ENCODE measurements at places on chromosomes 11 and 22. TPM values are rescaled to one million over a fixed set of nuclear protein-coding genes. Genes with fewer than 3 reads are reported as not detected.

DNA sequence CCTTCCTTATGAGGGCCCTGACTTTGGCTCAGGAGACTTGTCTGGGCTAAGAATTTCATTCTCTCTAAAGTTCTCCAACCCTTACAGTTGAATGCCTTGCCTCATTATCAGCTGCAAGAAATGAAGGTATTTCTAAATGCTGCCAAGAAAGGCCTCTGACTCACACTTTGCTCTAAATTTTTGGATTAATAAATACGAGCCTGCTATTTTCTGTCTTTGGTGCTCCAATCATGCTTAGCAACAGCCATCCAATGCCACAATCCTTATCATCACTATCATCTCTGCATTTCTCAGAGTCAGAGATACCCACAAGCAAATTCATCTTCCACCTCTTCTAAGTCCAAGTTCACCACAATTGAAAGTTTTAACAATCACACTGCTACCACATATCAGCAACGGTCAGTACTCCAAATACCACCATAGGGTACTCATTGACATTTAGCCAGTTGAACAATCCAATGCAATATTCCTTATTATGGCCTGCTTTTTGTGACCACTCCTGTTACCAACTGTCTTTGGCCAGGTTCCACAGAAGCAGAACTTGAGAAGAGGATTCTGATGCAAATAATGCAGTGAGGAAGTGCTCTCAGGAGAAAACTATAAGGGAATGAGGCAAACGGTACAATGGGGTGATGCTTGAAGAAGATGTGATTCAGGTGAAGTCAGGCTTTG, 5.7 kb downstream of the PATE2 start:
- no peaks in the 10 kb centered on the region for H3K27me3 ChIP-seq
- no peaks in the 10 kb centered on the region for H3K4me1 ChIP-seq
- no peaks in the 10 kb centered on the region for H3K36me3 ChIP-seq
- H3K4me3 ChIP-seq = no peak overlapping the region

The UPK2 gene
- not detected for total RNA-seq

GRCh38 chr11:72579816-72580641, 94.2 kb downstream of the PDE2A start:
- no peak for DNase-seq
- H3K36me3 ChIP-seq = no peaks in the 10 kb centered on the region
- H3K27me3 ChIP-seq = no peaks in the 10 kb centered on the region
- no peak overlapping the region for H3K27ac ChIP-seq
- no peaks in the 10 kb centered on the region for H3K4me1 ChIP-seq

- no peak overlapping the region for H3K27ac ChIP-seq
- peak overlapping the region; percentile 32 for H3K4me3 ChIP-seq
- no peaks in the 10 kb centered on the region for H3K36me3 ChIP-seq
- H3K27me3 ChIP-seq = no peaks in the 10 kb centered on the region
- DNase-seq = peak; percentile 70
- H3K4me1 ChIP-seq = no peaks in the 10 kb centered on the region
These were observed 8.7 kb downstream of the PTH start for GRCh38 chr11:13486926-13487660.

DNA sequence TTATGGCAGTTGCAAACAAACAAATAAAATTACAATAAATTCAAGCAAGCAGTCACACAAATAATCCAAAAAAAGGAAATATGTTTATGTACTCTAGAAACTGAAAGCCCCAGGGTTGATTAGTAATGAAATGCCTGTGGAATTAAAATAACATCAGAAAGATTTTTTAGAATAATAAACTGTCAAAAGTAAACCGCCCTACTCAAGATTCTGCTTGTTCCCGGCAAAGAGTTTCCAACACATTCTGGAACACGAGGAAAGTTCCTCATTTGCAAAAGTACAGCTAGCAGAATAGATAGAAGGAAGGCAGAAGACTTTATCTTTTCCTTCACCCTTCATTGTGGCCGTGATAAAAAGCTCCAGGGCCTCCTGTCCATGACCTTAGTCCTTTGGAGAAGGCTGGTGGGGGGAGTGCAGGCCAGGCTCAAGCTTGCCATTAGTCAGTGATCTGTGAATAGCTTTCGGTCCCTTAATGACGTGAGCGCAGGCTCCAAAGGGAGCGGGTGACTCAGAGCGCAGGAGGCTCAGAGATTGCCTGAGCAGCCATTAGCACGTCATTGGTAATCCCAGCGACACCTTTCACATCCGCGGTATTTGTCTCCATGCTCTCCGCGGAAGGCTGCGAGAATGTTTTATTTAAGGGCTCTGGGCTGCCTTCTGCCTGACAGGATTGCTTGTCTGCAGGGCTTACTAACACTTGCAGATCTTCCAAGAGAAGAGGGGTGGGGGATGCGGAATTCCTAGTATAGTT, 458.3 kb downstream of the METTL15 start:
- no peaks in the 10 kb centered on the region for H3K27me3 ChIP-seq
- H3K36me3 ChIP-seq = no peaks in the 10 kb centered on the region
- no peak overlapping the region for H3K4me3 ChIP-seq
- H3K4me1 ChIP-seq = no peaks in the 10 kb centered on the region
- no peak overlapping the region for H3K27ac ChIP-seq
- peak; percentile 22 for DNase-seq

DNA sequence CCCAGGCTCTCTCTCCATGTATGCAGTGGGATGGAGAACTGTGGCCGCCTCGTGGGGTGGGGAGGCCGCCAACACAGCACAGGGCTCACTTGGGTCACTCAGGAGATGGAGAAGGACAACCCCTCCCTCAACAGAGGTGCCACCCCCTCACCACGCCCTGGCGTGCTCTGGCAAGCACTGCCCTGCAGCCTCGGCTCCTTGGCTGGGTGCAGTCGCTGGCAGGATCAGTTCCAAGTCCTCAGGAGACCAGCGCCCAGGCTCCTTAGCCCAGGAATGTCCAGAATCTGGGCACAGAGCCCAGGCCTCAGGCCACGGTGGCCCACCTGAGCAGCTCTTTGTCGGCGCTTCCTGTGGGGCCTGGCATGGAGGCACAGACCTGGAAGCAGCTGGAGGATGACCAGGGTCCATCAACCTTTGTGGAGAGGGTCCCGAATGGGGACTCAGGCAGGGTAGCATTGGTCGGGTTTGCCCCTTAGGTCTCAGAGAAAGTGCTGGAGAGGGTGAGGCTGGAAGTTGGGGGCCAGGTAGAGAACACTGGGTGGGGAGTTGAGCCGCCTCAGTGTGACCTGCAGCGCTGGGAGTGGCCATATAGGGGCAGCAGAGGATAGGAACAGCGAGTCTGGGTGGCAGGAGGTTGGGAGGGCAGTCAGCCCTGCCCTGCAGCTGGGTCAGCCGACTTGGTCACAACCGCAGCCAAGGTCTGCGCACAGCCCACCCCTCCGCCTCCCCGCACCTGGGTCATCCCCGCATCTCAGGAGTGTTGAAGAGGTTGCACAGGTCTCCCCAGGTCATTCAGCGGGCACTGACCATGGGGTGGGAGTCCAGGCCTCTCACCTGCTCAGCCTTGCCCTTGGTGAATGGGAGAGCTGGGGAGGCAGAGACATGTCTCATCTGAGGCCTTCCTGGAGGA, 8.2 kb downstream of the SUSD2 start:
- DNase-seq = peak; percentile 74
- no peaks in the 10 kb centered on the region for H3K4me1 ChIP-seq
- no peaks in the 10 kb centered on the region for H3K36me3 ChIP-seq
- H3K4me3 ChIP-seq = no peak overlapping the region

- H3K4me3 ChIP-seq = no peak overlapping the region
- DNase-seq = no peak
- no peaks in the 10 kb centered on the region for H3K36me3 ChIP-seq
- H3K4me1 ChIP-seq = no peaks in the 10 kb centered on the region
These were observed 7.4 kb downstream of the CD82 start for GRCh38 chr11:44572884-44573283.

- H3K36me3 ChIP-seq = no peaks in the 10 kb centered on the region
- H3K4me1 ChIP-seq = no peaks in the 10 kb centered on the region
- H3K4me3 ChIP-seq = no peak overlapping the region
These were observed 36.6 kb upstream of the VPREB1 start for GRCh38 chr22:22207845-22208564.

The PTS gene
- total RNA-seq = 37.8 TPM

GRCh38 chr11:396511-396947, 2.5 kb downstream of the PKP3 start:
- H3K27ac ChIP-seq = no peak overlapping the region
- H3K27me3 ChIP-seq = no peaks in the 10 kb centered on the region
- no peak for DNase-seq
- H3K36me3 ChIP-seq = no peaks in the 10 kb centered on the region
- no peaks in the 10 kb centered on the region for H3K4me1 ChIP-seq

The GRK2 gene
- total RNA-seq = 26.1 TPM

- H3K4me1 ChIP-seq = no peaks in the 10 kb centered on the region
- H3K36me3 ChIP-seq = no peaks in the 10 kb centered on the region
- no peak overlapping the region for H3K4me3 ChIP-seq
- no peak for DNase-seq
- no peak overlapping the region for H3K27ac ChIP-seq
- no peaks in the 10 kb centered on the region for H3K27me3 ChIP-seq
These were observed 3.0 kb downstream of the MAFF start for GRCh38 chr22:38204784-38205183.

GRCh38 chr11:86990031-86990430, 34.8 kb upstream of the FZD4 start:
- no peak overlapping the region for H3K27ac ChIP-seq
- H3K4me1 ChIP-seq = no peaks in the 10 kb centered on the region
- no peaks in the 10 kb centered on the region for H3K27me3 ChIP-seq
- DNase-seq = no peak

- no peaks in the 10 kb centered on the region for H3K36me3 ChIP-seq
- no peaks in the 10 kb centered on the region for H3K27me3 ChIP-seq
- no peak overlapping the region for H3K4me3 ChIP-seq
These were observed 64.8 kb upstream of the YWHAH start for GRCh38 chr22:31879585-31879984.

- H3K4me3 ChIP-seq = no peak overlapping the region
- DNase-seq = no peak
- H3K27me3 ChIP-seq = no peaks in the 10 kb centered on the region
- H3K4me1 ChIP-seq = peaks cover 31% of the 10 kb centered on the region
- H3K36me3 ChIP-seq = no peaks in the 10 kb centered on the region
These were observed 35.1 kb downstream of the TRIOBP start for GRCh38 chr22:37731804-37732471.

The CD3G gene
- total RNA-seq = 0.32 TPM

DNA sequence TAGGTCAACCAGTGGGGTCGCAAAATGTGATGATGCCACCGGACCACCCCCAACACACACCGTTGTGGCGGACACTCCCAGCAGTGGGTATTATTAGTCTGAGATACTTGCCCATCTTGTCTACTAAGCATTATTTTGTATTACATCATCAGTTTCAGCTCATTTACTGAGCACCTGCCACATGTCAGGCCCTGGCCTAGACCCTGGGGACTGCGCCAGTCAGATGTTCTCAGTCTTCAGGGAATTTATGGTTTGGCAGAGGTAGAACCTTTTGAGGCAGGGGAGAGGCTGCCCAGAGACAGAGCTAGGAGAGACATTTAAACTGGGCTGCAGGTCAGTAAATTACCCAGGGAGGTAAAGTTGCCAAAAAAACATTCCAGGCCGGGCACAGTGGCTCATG, 43.1 kb upstream of the GCAT start:
- peaks cover 3% of the 10 kb centered on the region for H3K36me3 ChIP-seq
- H3K27me3 ChIP-seq = no peaks in the 10 kb centered on the region
- no peaks in the 10 kb centered on the region for H3K4me1 ChIP-seq
- no peak overlapping the region for H3K4me3 ChIP-seq
- DNase-seq = no peak
